ENCODE measurements at places on chromosomes 2 and 18.

GRCh38 chr2:200159357-200159707 is 147.2 kb upstream of the SPATS2L start:
- DNase-seq: peak; percentile 33

DNA sequence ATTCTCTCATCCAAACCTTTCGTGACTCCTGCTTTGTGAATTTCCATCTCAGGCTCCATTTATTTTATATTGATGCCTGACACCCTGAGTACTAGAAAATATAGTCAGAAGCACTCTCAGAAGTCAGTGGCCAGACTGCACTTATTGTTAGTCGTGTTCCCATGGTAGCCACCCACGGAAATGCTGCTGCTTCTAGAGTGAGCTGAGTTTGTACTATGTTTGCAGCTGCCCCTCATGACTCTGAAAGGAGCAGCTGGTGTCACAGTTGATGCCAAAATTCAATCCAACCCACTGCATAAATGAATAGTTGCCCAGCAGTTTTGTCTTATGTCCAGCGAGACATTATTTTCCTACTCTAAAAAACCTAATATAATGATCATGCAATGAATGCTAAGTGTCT is 265.2 kb upstream of the SPHKAP start:
- DNase-seq: no peak

GRCh38 chr18:57901825-57902589 is 98.9 kb upstream of the ATP8B1 start:
- no peak for DNase-seq

DNA sequence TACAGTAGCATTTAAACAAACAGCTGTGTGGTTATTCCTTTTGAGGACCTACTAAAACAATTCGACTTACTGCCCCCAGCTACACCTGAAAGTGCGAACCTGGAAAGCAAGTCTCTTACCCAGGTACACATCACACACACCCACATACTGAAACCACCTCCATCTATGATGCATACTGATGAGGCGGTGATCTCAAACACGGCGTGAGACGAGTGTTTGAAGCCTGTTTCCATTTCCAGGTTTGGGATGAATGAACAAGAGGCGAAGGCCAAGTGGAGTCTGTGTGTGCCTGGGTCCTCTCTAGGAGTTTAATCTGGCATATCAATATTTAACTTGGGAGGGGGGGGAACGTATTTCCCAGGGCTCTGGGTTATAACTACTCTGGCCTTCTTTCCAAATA is 1.6 kb downstream of the TMEM185B start:
- DNase-seq: no peak

DNA sequence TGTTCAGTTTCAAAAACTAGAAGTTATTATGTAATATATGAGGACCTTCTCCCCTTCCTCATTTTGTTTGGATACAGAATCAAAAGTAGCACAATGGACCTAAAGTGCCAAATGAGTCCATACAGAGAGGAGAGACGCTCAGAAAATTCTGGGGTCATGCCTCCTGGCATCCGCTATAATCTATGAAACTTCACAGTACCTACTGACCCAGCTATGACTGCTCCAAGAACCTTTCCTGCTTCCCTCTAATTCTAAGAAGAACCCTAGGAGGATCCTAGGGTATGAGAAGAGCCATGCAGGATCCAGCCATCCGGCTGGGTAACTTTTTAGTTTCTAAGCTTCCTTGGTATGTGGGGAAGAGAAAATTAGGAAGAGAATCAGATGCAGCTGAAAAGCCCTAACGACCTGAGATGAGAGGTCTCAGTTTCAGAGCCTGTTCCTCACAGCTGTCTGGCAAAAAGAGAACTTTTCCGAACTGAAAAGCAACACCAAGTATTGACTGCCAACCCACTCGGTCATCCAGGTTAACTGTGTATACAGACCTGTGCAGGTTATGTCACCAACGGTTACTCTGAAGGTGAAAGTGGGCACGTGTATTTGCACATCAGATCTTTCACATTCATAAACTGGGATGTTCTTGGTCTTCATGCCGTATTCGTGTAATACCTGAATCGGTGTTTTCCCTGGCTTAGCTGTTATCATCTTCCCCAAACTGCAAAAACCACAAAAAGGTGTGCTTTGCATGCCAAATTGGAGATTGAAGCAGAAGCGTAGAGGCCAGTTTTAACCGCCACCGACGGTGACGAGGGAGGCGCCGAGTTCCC is 1.1 kb downstream of the PRKRA start:
- DNase-seq: no peak

GRCh38 chr2:146214394-146214929 is 1630.4 kb upstream of the ACVR2A start:
- DNase-seq: peak; percentile 14

GRCh38 chr18:61898640-61899101 is 5.9 kb upstream of the RNF152 start:
- peak; percentile 22 for DNase-seq

GRCh38 chr2:207133820-207134519 is 31.8 kb downstream of the KLF7 start:
- DNase-seq: peak; percentile 93

- DNase-seq: peak; percentile 84
Measured at GRCh38 chr2:190947711-190948251, 66.2 kb downstream of the STAT1 start.

DNA sequence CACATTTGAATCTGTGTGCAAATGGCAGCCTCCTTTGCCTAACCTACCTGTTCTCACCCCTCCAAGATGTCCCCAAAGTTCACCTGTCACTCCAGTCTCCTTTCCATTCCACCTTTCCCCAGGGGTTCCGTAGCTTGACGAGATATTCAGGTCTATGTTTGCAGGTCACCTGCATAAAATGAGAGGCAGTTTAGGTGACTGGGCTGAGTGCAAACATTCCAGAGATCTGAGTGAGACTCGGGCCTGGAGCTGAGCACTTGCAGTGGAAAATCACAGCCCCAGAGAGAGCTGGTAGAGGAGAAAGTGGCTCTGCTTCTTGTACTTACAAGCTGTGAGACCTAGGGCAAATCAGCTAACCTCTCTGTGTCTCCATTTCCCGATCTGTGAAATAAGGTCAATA is 20.1 kb downstream of the CAPN14 start:
- no peak for DNase-seq

DNA sequence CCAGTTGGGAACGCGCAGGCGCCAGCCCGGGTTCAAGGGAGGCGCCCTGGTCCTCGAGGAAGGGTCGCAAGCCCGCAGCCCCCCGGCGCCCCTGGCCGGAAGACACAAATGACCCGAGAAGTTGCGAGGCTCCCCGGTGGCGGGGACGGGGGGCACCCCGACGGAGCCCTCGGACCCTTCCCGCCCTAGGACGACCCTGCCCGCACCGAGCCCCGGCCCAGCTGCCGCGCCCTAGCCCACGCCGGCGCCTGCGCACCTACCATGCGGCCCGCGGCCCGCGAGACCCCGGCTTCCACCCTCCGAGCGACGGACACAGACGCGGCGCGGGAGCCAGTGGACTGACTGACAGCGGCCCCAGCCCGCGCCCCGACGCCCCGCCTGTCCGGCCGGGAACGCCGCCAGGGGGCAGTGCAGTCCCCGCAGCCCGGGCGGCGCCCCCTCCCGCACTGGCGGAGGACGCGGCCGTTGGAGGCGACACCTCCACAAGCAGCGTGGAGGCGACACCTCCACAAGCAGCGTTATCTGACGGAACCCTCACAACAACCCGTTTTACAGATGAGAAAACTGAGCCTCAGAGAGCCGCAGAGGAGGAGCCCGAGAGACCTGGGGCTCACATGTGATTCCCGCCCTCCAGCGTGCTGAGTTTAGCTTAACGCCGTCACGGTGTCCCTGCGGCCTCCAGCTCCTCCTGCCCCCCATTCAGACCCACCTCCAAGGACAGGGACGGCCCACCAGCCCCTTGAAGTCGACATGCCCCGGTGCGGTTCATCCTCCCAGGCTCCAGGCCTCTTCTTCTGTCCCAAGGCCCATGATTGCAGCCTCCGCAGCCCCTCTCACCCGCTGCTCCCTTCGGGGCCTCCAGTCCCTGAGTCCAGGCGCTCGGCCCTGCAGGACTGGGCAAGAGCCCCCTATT is at the start of gene NMUR1:
Gene NMUR1, minus strand, starts transcription at position 347 of the 913 bp plus-strand sequence. Its CDS starts 84 bp downstream, at position 263.
- DNase-seq: peak; percentile 33

- DNase-seq: no peak
Measured at GRCh38 chr18:55337908-55338521, 250.0 kb downstream of the TCF4 start.

DNA sequence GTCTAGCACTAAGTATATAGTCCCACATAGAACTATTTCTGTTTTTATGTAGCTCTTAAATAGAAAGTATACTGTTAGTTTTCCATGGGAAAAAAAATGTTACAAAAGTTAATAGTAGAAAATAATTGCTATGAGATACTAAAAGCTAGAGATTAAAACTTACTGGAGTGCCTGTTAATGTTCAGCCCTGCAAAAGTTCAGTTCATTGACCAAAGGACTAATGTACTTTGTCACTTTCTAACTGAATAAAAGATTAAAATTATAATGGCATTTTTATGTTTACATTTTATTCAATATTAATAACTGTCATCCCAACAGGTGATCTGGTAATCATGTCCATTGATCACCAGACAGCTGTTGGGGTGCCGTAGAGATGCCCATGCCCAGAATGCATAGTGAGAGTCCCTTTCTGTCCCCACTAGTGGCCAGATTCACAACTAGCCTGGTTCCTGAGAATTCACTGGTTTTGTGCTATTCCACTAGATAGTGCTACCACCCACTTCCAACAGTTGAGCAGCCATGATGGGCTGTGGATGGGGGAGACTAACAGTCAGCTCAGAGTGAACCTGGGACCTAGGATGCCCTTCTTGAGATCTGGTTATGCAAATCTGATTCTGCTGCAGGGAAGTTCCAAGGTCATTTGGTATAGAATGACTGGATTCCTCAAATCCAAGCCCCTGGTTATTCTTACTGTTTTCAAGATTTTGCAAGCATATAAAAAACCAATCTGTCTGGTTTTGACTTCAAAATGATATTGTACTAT is 57.8 kb downstream of the AFTPH start:
- no peak for DNase-seq

GRCh38 chr2:186771395-186771794 is 77.5 kb downstream of the FAM171B start:
- peak; percentile 30 for DNase-seq

GRCh38 chr18:22637787-22638186 is 220.1 kb upstream of the CTAGE1 start:
- peak; percentile 40 for DNase-seq

DNA sequence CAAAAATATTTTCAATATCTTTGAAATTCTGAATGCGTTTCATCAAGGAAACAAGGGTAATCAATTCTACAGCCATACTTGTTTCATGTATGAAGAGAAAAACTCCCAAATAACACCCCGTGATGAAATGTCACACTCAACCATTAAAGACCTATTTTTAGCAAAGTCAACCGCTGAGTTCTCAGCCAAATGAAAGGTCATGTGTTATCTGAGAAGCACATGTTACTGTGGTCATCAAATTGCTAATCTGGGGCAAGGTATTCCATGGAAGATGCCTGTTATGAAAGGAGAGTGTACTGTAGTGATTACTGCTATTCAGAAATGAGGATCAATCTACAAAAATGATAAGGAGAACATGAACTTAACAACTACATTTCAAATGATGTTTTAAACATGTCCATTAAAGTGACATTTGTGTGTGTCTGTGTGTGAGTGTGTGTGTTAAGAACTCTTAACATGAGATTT is 126.7 kb downstream of the BCL2 start:
- DNase-seq: no peak

DNA sequence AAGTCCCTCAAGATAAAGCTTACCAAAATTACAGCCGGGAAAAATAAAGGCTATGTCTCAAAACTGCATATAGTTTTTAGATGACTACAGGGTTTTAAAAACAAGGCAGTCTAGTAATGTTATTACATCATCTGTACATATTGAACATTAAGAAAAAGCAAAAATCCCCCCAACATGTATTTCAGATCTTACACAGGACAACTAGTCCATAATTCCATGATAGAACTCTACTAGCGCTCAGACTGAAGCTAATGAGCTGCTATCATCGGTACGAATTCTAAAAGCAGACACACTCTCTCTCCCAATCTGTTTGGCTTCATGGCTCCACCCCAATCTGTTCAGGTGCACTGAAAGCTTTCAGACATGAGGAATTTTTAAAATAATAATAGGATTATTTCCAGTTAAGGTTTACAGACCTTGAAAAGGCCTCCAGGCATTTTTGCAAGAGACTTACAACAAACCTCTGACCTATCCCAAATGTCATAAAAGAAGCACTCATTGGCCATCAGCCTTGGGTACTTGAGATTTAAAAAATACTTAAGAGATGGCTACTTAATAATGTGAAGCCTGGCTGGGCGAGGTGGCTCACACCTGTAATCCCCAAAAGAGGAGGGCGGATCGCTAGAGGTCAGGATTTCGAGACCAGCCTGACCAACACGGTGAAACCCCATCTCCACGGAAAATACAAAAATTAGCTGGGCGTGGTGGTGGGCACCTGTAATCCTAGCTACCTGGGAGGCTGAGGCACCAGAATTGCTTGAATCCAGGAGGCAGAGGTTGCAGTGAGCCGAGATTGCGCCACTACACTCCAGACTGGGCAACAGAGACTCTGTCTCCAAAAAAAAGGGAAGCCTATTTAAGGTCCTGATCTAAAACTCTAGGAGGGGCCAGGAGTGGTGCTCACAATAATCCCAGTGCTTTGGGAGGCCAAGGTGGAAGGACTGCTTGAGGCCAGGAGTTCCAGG is 2.0 kb downstream of the NPC1 start:
- no peak for DNase-seq

DNA sequence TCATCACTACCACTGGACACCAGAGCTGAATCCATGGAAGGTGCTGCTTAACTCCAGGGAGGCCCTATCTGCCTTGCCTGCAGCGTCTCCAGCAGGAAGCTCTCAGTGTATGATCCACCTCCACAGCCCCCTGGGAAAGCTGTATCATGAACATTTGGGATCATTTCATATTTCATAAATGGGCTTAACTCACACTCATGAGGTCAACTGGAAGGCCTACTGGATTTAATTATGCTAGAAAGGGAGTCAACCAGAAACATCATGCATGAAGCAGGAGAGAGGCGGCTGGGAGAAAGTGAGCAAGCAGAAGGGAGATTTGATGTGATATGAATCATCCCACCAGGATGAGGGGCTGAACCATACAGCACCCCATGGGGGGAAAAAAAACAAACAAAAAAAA is 537.7 kb downstream of the TNS1 start:
- DNase-seq: peak; percentile 86

DNA sequence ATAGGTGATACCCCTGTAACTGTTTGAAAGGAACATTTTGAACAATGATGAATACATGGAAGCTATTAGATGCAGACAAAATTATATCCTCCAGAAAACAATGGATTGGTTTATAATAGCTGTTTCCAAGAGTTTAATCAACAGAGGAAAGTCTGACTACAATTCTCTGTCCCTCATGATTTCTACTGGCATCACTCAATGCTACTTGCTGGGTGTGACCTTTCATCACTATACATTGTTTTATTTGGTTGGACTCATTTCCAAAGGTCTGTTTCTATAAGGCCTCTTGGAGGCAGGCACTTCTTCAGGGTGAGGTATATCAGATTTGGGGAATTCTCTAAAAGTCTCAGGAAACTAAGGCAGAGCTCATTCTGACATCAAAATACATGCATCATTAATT is 636.1 kb upstream of the SLC8A1 start:
- DNase-seq: no peak

DNA sequence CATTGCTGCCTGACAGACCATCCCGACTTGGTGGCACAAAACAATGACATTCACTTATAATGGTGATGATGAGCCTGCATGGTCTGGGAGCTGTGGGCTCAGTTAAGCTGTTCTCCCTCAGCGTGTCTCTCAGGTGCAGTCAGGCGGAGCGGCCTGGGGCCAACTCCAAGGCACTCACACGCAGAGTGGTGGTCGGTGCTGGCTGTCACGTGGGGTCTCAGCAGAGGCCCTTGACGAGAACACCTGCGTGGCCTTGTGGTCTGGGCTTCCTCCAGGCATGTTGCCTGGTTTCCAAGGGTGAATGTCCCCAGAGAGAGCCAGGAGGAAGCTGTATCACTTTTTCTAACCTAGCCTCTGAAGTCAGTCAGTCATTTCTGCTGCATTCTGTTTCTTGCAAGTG is 29.8 kb downstream of the ARMC9 start:
- no peak for DNase-seq
